Gastroesophageal sphincter (tissue), 4 donors: ENCODE measurements at places on chromosomes 1 and 21. TPM values are rescaled to one million over a fixed set of nuclear protein-coding genes. Genes with fewer than 3 reads are reported as not detected.

ADGRL4 gene
- 17.9 TPM for total RNA-seq

RBM11 gene
- 1.4 TPM for total RNA-seq

GOLT1A gene
- not detected for total RNA-seq

TMCO4 gene
- total RNA-seq: 18.1 TPM

NR1I3 gene
- not detected for total RNA-seq

SMCP gene
- not detected for total RNA-seq

CLEC20A gene
- total RNA-seq: not detected

C4BPB gene
- total RNA-seq: 2.7 TPM

PAPPA2 gene
- 0.16 TPM for total RNA-seq

TSPAN1 gene
- 11.0 TPM for total RNA-seq

CD52 gene
- total RNA-seq: 1.8 TPM

PTCH2 gene
- 0.74 TPM for total RNA-seq
